ENCODE measurements at places on chromosomes 2 and 18. TPM values are rescaled to one million over a fixed set of nuclear protein-coding genes. Genes with fewer than 3 reads are reported as not detected.

GRCh38 chr2:231182513-231182899, 15.9 kb upstream of the ARMC9 start:
- DNase-seq: no peak

- no peak for DNase-seq
Measured at GRCh38 chr2:170953941-170954340, 24.9 kb downstream of the GORASP2 start.

DNA sequence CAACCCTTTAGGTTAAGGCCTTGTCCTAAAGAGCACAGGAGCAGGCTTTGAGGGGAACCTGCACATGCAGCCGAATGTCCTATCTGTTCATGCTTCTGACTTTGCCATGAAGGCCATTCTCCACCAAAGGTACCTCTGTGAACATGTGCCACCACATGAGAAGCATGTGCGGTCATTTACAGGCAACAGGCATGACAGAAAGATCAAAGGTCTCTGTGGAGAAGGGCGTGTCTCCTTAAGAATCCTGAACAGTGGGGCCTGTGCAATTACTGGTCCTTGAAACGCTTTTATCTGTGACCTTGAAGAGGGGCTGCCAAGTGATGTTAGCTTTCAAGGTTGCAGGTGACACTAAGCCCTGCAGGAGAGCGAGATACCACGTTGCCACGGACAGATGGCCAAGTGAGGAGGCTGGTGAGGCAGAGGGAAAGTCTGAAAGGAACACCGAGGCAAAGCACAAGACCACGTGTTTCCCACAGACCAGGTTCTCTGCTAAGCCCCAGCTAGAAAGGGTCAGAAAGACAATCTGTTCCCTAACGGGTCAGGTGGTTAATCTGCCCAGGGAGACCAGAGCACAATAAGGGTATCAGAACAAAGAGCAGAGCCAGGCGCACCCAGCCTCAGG, 19.5 kb upstream of the POMC start:
- DNase-seq: no peak

GRCh38 chr18:70380915-70381896, 92.4 kb downstream of the SOCS6 start:
- DNase-seq: peak; percentile 49

The TRIM43 gene
- total RNA-seq: not detected

DNA sequence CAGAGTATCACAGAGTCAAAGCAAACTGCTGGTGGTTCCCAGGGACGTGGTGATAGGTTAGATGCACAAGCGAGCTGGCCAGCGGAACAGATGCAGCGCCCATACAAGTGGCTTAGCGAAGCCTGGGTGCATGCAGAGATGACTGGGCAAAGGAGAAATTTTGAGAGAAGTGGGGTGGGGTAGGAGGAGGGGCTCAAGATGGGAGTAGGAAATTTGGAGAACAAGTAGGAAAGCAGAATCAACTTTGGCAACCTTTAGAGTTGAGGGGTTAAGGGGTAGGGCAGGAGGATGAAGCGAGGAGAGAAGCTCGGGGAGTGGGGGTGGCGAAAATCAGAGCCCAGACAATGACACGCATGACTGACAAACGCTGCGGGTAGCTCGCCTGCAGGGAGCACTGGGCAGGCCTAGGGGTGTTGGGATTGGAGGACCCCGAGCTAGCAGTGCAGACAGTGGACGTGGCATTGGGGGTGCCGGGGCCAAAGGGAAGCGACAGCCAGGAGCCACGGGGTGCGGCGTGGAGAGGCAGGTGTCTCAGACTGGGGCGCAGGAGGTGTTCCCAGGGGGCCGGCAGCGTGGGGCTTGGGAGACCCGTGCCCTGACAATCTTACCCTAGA, 431 bp downstream of the FAM98A start:
- DNase-seq: peak; percentile 43

- DNase-seq: no peak
Measured at GRCh38 chr2:51013933-51014526, 17.9 kb downstream of the NRXN1 start.

- no peak for DNase-seq
Measured at GRCh38 chr2:202442882-202443281, 66.8 kb downstream of the BMPR2 start.

- no peak for DNase-seq
Measured at GRCh38 chr2:130987519-130988425, 105.5 kb downstream of the FAM168B start.

The HOXD4 gene
- total RNA-seq: 0.29 TPM

- DNase-seq: no peak
Measured at GRCh38 chr2:64982932-64983331, 6.3 kb upstream of the SLC1A4 start.

DNA sequence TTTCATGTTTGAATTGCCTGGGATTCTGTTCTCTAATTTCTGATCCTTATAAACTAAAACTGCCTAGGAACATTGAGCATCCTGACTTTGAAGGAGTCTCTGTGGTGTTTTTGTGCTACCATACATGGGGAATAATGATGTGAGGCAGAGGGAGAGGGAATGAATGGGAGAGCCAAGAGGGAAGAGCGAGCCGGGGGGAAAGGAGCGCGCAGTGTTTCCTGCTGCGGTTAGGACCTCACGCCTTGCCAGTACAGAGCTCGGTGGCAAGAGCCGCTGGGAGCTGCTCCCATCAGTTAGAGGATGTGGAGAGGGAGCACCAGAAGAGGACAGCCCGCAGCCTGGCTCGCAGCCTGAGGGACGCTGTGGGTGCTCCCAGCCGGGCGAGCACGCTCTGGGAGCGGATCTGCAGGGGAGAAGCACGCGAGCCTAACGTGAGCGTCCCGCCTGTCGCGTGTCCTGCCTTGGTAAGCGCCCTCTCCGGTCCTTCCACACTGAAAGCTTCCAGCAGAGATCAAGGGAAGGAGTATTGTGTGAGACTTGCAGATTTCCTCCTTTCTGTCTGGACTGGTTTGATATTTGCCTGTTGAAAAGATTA, 114.7 kb downstream of the FAM210A start:
- DNase-seq: peak; percentile 74

The CHRNG gene
- not detected for total RNA-seq

- no peak for DNase-seq
Measured at GRCh38 chr18:48835745-48836170, 115.0 kb downstream of the SMAD7 start.

- no peak for DNase-seq
Measured at GRCh38 chr2:233976087-233976486, 58.9 kb downstream of the TRPM8 start.

The PLCL1 gene
- total RNA-seq: 19.1 TPM

The RAD51AP2 gene
- total RNA-seq: 0.16 TPM

DNA sequence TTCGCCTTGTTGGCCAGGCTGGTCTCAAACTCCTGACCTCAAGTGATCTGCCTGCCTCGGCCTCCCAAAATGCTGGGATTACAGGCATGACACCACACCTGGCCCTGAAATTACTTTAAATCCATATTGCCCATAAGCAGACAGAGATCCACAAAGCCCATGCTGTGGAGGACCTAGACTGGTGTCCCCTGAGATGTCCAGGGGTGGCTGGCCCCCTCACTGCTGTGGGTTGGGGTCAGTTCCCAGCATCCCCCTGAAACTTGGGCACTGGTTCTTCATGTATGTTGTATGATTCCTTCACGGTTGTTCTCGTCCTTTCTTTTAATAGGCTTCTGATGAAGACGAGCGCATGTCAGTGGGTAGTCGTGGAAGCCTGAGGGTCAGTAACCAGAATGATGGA, 78.1 kb upstream of the RBM44 start:
- no peak for DNase-seq

DNA sequence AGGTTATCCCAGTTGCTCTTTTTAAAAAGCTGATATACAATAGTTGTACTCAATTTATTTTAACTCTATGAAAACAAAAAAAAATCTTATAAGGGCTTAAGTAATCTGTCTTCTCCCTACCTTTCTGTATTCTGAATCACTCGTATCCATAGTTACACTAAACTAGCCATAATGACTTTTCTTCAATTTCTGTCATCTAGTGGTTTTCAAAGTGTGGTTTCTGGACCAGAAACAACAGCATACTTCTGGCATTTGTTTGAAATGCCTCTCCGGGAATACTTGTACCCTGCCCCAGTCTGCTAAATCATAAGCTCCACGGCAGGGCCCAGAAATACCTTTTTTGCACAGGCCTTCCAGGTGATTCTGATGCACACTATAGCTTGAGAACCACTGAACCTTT, 253.6 kb downstream of the LRRTM4 start:
- no peak for DNase-seq

The BOD1L2 gene
- not detected for total RNA-seq

GRCh38 chr2:42091671-42092070, 43.9 kb downstream of the PKDCC start:
- no peak for DNase-seq

The GAL3ST2 gene
- total RNA-seq: not detected

- DNase-seq: no peak
Measured at GRCh38 chr2:201057087-201057521, 14.4 kb downstream of the HYCC2 start.

The VWC2L gene
- not detected for total RNA-seq

- DNase-seq: no peak
Measured at GRCh38 chr2:6846540-6846939, 19.2 kb downstream of the CMPK2 start.

The KCNJ13 gene
- not detected for total RNA-seq

The POTEJ gene
- total RNA-seq: not detected

The RPIA gene
- 17.0 TPM for total RNA-seq

GRCh38 chr2:232802091-232802490, 25.7 kb upstream of the KCNJ13 start:
- DNase-seq: no peak

- DNase-seq: no peak
Measured at GRCh38 chr2:5661362-5661761, 30.8 kb upstream of the SOX11 start.

DNA sequence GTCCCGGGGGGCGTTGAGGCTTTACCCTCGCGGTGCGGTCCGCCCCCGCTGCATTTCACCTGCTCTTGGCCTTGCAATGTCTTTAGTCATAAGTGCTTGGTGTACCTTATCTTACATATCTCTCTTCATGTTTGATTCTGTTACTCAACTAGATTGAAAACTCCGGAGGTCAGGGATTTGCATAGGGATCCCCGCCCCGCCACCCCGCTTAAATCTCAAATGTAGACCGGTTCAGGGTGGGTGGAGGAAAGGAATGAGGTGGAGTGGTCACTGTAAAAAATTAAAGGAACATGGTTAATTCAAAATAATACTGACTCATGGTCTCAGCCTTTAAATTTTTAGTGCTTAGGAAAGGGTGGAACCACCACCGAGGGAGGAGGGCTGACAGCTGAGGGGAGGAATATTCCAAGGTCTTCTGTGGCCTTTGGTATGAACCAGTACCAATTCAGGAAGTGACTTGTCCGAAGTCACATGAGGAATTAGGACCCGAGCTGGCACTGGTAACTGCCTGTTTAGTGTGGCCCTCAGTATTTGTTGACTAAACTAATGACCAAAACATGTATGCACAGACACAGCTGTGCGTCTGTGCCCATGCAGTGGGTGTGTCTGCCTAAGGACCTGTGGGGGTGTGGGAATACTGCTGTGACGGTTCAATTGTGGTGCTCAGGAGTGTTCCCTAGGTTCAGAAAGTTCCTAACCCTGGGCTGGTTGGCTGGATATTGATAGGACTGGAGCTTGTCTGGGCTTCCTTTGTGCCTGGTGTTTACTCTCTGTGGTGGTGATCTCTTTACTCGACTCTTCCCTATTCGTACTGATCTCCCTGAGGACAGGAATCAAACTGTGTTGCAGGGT, 1.0 kb downstream of the PLEKHB2 start:
- DNase-seq: peak; percentile 31

- DNase-seq: peak; percentile 56
Measured at GRCh38 chr2:179263446-179264367, 925 bp downstream of the SESTD1 start.

The CNDP1 gene
- total RNA-seq: not detected

DNA sequence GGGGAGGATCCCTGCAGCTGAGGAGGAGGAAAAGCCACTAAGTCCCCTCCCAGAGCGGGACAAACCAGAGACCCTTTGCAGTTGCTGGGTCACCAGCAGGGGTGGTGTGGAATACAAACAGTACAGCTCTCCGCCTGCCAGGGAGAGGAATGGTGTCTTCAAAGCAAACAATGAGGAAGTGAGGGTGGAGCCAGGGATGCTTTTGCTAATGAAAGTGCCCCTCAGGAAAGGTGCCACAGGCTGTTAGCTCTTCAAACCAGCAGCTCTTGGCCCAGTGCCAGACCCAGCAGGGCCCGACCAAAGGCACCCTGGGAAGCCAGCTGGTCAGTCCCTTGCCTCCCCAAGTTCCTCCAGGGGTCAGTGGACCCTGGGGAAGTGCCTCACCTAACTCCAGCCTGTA, 102.8 kb downstream of the HIBCH start:
- DNase-seq: peak; percentile 52

The SH3RF3 gene
- 9.4 TPM for total RNA-seq

DNA sequence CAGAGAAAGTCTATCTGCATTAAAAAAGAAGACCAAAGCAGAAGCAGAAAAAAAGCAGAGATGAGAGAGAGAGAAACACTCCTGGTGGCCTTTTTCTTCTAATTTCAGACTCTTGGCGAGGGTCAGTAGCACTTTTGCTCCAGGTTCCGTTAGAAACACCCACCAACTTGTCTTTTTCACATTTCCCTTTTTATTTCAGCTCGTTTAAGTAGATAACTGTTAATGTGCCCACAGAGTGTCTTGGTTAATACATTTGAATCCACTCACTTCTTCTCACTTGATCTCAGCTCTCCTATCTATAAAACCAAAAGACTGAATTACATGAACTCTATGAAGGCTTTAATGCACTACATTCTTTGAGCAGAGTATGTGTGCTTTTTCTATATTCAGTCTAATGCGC, 63.1 kb downstream of the AAK1 start:
- DNase-seq: no peak

The MROH2A gene
- total RNA-seq: not detected

- DNase-seq: no peak
Measured at GRCh38 chr2:123528996-123529707, 495.9 kb upstream of the CNTNAP5 start.

- DNase-seq: no peak
Measured at GRCh38 chr2:42186366-42186765, 17.2 kb downstream of the EML4 start.

- no peak for DNase-seq
Measured at GRCh38 chr2:226644399-226644865, 155.2 kb downstream of the IRS1 start.

DNA sequence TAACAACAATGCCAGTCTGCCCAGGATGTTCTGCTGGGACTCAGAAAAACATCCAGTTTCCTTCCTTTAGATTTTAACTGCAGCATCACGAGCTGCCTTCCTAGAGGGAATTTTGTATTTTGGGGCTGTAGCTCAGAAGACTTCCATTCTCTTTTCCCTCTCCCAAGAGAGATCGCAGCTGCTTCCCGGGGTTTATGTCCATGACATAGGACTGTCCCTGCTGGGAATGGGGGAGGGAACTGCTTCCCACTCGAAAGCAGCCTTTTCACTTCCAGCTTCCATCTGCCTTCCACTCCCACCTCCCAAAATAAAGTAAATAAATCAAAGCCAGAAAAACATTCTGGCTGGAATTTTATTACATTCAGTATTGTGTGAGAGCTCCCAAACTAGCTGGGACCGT, 52.4 kb downstream of the LIMS1 start:
- no peak for DNase-seq

GRCh38 chr2:127566576-127566975, 31.1 kb downstream of the MYO7B start:
- no peak for DNase-seq

DNA sequence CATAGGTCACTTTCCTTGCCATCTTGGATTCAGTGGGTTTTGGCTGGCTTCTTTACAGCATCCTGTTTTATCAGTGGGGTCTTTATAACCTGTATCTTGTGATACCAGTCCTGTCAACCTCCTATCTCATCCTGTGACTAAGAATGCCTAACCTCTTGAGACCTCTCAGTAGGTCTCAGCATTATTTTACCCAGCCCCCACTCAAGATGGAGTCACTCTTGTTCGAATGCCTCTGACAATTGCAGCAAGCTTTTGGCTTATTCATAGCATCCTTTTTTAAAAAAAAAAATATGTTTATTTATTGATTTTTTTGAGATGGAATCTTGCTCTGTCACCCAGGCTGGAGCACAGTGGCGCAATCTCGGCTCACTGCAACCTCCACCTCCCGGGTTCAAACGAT, 24.7 kb upstream of the IGFBP2 start:
- DNase-seq: no peak
